ENCODE measurements at places on chromosomes 5 and 9. TPM values are rescaled to one million over a fixed set of nuclear protein-coding genes. Genes with fewer than 3 reads are reported as not detected.

Gene PCA3
- 0.41 TPM for polyA plus RNA-seq

Gene ARSI
- polyA plus RNA-seq: 25.3 TPM

Gene NTNG2
- 1.4 TPM for polyA plus RNA-seq

Gene FBP2
- polyA plus RNA-seq: 2.9 TPM

Gene RNF130
- 68.5 TPM for polyA plus RNA-seq

Gene EQTN
- 0.44 TPM for polyA plus RNA-seq

Gene MYOZ3
- polyA plus RNA-seq: 13.0 TPM

Gene PCDHA4
- polyA plus RNA-seq: 0.50 TPM
